Endothelial cell of umbilical vein (primary cell): ENCODE measurements at places on chromosomes 5 and 9. TPM values are rescaled to one million over a fixed set of nuclear protein-coding genes. Genes with fewer than 3 reads are reported as not detected.

The ZNF367 gene
- total RNA-seq = 8.6 and 10.0 TPM in 2 replicates

The HTR1A gene
- not detected in 2 replicates for total RNA-seq

The FGFR4 gene
- total RNA-seq = 2.9 and 3.8 TPM in 2 replicates

The BTNL8 gene
- total RNA-seq = not detected in 2 replicates

DNA sequence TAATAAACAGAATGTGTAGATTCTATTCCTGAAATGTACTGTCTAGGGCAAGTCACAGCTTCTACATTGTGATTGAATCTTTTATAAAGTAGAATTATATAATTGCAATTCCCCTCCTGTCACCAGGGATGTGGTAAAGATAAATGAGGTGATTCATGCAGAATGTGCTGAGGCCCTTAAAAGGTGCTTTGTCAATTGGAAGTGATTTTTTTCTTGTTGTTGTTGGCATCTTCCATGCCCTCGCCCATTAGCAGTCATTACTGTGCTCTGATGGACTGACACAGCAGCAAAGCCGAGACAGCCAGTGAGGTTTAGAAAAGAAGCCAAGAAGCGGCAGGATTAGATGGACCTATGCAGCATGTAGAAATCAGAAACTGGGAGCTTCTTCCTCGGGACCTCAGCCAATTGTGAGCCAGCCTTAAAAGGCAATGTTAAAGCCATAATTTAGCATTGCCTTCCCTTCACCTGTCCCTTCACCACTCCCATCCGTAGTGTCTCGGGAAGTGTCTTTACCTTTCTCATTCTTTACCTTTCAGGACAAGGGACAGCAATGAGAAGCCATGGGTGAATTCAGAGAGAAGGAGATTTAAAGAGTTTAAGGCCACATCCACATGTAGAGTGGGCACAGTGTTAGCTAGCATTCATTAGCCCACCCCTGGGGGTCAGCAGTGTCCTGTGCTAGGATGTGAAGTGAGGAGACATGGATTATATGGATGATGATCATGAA lies 257.8 kb downstream of the PLK2 start:
- no peak for DNase-seq
- H3K27me3 ChIP-seq = no peaks in the 10 kb centered on the region
- H3K36me3 ChIP-seq = no peaks in the 10 kb centered on the region
- H3K27ac ChIP-seq = no peak overlapping the region

GRCh38 chr9:114722081-114722621 lies 40.2 kb upstream of the TEX48 start:
- H3K4me3 ChIP-seq = no peak overlapping the region
- no peak overlapping the region for H3K27ac ChIP-seq
- no peaks in the 10 kb centered on the region for H3K36me3 ChIP-seq
- no peak for DNase-seq
- peaks cover 5% of the 10 kb centered on the region for H3K27me3 ChIP-seq

DNA sequence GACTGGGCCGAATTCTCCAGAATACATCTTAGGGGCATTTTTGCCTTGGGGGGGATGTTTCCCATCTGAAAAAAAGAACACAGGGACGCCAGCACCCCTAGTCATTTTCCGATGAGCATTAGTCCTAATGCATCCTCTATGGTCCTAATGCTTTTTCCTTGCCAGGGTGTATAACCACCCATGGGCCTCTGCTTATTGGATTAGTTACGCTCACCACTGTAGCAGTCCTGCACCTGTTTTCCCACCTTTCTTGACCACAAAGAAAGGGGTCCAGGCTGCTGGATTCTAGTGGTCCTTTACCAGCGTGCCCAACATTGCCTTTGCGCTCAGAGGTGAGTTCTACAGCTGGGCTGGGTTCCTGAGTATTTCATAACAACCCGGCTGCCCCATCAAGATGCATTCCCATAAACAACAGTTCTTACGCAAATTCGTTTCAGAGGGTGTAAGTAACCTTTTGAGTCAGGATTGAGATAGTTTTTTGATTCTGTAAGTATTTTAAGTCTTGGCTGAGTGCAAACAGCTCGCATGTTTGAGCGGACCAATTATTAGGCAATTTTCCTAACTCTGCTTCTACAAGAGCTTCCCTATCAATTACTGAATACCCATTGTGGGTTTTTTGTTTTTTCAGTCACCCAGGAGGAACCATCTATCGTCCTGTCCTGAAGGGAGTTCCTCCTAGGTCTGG lies 135.1 kb downstream of the DROSHA start:
- peaks cover 4% of the 10 kb centered on the region for H3K4me1 ChIP-seq
- peaks cover 2% of the 10 kb centered on the region for H3K36me3 ChIP-seq
- no peak overlapping the region for H3K4me3 ChIP-seq
- no peaks in the 10 kb centered on the region for H3K27me3 ChIP-seq

The IL4 gene
- not detected in 2 replicates for total RNA-seq

The PCDHGA5 gene
- 0.78 and 0.93 TPM in 2 replicates for total RNA-seq

- H3K36me3 ChIP-seq = no peaks in the 10 kb centered on the region
- DNase-seq = no peak
- H3K4me1 ChIP-seq = peaks cover 17% of the 10 kb centered on the region
- no peak overlapping the region for H3K27ac ChIP-seq
Observed at GRCh38 chr5:107666051-107666655, 4.6 kb downstream of the EFNA5 start.

GRCh38 chr9:13437866-13438265 lies 158.4 kb upstream of the MPDZ start:
- no peaks in the 10 kb centered on the region for H3K27me3 ChIP-seq
- H3K36me3 ChIP-seq = no peaks in the 10 kb centered on the region
- no peak overlapping the region for H3K27ac ChIP-seq
- no peak overlapping the region for H3K4me3 ChIP-seq
- DNase-seq = no peak
- H3K4me1 ChIP-seq = peaks cover 2% of the 10 kb centered on the region

DNA sequence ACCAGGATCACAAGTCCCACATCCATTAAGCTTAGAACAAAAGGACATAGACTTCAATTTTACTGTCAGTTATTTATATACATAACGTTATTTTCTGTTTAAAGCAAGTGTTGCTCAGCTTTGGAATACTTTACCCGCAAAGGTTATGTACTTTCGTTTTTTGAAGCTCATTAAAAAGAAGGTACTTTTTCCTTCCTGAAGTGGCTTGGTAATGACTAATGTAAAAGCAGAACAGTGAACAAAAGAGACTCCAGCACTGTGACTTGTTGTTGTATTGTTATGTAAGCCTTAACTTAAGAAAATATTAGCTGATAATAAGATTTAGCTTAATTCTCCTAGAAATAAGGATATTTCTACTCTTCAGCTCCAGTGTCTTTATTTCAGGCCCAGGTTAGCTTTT lies 97.3 kb upstream of the SLCO6A1 start:
- no peaks in the 10 kb centered on the region for H3K27me3 ChIP-seq
- no peak overlapping the region for H3K4me3 ChIP-seq
- no peak for DNase-seq
- H3K36me3 ChIP-seq = no peaks in the 10 kb centered on the region
- H3K4me1 ChIP-seq = no peaks in the 10 kb centered on the region

DNA sequence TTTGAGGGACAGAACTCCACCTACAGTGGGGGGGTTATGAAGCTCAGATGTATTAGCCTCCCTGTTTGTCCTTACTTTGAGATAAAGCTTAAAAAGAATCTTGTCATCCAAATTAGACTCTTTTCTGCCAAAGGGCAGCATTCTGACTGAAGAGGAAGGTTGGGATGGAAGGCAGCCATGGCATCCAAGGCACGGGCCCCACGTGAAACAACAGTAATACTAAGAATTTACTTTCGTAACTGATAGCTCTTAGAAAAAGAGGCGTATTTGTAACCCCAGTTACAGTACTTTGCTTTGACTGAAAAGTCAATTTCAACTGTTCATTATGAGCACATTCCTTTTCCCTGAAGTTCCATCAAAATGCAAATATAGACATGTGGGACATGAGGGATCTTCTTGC lies 168.5 kb downstream of the ARRDC3 start:
- H3K4me1 ChIP-seq = no peaks in the 10 kb centered on the region
- H3K36me3 ChIP-seq = no peaks in the 10 kb centered on the region
- no peak overlapping the region for H3K27ac ChIP-seq
- no peak for DNase-seq

The PRXL2C gene
- total RNA-seq = 14.5 and 14.7 TPM in 2 replicates

The DCAF10 gene
- total RNA-seq = 20.0 and 21.5 TPM in 2 replicates
